ENCODE measurements at places on chromosomes 7 and 10.

GRCh38 chr10:70567603-70568002 is 34.9 kb downstream of the PRF1 start:
- DNase-seq, result no peak

GRCh38 chr10:12839941-12840611 is 161.4 kb downstream of the CCDC3 start:
- DNase-seq, result no peak

DNA sequence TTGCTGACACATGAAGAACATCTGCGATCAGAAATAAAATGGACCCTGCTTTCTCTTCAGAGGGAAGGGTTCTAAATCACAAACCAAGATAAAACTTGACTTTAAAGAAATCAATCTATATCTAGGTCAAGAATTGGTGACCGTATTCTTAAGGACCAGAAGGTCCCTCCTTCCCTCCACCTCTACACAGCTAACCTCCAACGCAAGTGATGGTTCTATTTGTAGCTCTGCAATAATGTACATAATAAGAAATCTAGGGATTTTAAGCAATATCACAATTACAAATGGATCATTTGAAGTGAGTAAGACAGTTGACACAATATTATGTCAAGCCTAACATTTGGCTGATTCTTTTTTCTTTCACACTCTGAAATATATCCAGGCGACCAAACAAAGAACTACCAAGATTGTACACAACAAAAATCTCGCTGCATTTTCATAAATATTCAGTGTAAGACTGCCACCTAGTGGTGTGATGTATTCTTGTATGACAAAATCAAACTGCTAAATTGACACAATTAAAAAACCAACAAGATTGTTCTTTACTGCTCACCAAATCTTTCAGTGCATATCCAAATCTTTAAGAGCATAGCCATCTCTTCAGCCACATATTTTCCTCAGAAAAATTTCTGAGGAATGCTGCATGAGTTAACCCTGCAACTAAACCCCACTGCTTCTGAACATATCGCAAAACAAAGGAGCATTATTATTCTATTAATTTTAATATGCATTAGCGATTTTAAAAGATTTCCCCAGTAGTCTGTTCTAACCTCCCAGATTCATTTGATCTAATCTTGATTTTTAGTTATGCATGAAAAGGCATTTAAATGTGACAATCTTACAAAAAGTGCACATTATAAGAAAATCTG is 44.5 kb downstream of the ICA1 start:
- DNase-seq, result peak; percentile 12

DNA sequence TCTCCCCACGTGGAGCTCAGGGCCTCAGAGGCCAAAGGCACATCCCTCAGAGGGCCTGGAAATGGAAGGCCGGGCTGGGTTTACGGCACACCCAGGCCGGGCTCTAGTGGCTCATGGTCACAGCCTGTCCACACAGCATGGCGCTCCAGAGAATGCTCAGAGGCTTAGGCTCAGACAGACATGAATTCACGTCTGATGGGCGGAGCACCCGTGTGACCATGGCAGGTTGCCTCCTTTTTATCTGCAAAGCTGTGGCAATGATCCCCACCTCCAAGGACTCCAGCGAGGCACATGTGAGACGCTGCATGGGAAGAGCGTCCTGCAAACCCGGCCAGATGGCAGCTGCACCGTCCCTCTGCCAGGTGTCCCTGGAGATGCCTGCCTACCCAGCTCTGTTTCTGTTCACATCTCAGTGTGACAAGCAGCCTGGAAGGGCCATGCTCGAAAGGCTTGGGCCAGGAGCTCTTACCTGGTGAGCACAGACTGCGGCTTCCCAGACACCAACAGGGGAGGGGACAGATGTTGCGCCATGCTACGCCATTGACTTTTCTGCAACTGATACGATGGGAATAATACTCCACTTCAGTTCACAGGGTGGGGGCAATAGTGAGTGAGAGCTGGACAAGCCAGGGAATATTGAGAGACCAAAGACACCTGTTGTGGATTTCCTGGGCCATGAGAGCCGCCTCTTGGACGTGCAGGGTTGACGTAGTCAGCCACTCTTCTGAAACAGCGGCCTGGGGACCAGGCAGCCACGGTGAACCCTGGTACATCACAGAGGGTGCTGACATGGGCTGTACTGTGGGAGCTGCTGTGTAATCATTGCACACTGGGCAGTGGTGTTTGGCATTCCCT is 34.4 kb upstream of the FAM20C start:
- DNase-seq, result no peak

DNA sequence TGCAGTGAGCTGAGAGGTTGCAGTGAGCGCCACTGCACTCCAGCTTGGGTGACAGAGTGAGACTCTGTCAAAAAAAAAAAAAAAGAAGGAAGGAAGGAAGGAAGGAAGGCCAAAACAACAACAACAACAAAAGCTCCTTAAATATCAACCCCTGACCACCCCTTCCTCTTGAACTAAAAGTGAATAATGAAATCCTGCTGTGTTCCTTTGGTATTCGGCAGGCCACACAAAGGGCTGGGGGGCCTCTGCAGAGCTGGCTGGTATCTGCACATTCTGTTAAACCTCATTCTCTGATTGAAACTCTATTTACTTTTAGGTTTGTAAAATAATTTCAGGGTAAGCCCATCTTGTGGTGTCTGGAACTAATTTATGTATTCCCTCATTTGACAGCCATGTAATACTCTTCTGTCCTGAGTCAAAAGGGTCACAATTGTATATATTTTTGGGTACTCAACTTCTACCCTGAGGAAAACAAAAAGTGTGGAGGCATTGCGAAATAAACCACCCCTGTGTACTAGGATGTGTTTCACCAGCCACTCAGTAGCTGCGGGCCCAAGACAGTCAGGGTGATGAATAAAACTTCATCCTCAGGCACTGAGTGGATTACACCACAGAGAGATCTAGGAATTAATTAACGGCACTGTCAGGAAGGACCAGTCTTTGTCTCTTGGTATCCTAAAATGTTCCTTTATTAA is 446.4 kb upstream of the PFKP start:
- DNase-seq, result no peak

GRCh38 chr7:106050002-106050745 is 61.9 kb downstream of the SYPL1 start:
- DNase-seq, result no peak

DNA sequence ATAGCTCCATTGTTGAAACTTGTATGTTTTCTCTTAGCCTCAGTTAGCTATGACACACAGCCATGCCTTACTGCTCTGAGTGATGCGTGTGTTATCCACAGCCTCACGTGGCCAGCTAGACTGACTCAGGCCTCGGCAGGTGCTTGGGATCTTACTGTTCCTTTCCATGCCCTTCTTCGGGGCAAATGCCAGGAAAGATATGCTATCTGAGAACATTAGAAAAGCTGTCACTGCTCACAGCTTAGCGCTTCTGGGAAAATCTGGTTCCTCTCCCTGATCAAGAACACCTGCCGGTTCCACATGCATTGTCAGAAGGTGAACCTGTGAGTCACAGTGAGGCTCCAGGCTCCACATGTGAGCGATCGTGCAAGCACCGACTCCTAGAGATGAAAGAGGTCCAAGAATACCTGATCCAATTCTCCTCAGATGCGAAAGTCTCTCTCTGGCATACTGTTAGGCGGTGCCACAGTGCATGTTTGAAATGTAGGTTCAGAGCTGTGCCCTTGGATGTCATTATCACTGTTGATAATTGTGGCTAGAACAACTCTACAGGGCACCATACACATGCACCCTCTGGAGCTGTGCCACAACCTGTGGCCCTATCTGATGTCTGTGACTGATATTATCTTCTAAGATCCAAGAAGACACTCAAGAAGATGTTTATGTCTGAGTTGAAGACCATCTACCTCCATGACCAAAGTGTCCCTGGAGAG is 247.8 kb upstream of the IGFBP3 start:
- DNase-seq, result no peak

DNA sequence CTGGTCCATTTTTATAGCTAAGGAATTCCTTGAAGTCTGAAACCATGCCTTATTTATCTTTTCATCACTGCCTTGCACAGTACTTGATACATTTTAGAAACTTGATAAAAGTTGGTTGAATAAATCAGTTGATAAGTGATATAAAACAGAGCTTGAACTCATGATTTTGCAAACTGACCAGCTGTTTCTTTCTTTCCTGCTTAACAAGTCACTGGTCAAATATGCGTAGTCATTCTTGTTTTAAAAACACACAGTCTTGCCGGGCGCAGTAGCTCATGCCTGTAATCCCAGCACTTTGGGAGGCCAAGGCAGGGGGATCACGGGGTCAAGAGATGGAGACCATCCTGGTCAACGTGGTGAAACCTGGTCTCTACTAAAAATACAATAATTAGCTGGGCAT is 6.3 kb downstream of the TPST1 start:
- DNase-seq, result no peak

DNA sequence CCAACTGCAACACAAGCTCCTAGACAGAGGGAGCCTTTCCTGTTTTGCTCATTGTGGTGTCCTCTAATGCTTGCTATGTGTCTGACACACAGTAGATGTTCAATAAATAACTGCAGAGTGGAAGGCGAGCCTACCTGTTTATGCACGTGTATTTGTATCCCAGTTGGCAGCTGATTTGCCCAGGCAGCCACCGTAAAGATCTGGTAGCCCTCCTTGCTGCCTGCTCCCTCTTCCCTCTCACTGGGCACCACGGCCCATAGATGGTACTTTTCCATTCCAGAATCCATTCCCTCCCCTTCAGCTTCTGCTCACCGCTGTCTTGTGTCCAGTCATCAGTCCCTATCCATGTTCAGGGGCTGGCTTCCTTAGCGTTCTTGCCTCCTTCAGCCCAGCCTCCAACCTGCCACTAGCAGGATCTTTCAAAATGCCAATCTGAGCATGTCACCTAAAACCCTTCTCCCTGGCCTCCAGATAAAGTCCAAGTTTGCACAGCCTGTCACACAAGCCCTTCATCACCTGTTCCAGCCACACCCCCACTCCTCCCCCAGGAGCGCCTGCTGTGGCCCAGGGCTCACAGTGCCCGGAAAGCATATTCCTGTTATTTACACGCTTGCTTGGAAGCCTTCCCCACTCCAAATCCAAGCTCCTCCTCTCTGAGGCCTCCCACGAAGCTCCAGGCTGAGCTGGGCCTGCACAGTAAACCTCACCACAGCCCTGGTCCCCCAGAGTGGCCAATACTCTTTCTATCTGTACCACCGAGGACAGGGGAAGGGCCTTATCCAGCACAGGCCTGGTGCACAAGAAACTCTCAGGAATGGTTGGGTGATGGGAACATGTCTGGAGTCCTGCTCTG is 21.0 kb downstream of the ZCCHC24 start:
- DNase-seq, result no peak

GRCh38 chr7:66641526-66641871 is 12.8 kb downstream of the KCTD7 start:
- DNase-seq, result no peak

DNA sequence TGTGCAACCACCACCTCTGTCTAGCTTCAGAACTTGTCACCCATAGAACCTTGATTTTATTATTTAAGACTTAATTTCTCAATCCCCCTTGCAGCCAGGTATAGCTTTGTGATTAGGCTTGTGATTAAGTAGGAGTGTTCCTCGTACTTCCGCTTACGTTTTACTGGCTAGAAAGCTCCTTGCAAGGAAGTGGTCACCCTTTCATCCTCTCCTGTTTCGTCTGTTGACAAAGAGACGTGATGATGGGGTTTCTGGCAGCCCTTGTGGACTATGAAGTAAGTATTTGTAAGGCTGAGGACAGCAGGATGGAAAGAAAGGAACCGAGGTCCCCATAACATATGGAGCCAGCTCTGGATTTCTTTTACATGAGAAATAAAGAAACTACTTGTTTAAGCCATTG is 86.5 kb upstream of the KDM7A start:
- no peak for DNase-seq

DNA sequence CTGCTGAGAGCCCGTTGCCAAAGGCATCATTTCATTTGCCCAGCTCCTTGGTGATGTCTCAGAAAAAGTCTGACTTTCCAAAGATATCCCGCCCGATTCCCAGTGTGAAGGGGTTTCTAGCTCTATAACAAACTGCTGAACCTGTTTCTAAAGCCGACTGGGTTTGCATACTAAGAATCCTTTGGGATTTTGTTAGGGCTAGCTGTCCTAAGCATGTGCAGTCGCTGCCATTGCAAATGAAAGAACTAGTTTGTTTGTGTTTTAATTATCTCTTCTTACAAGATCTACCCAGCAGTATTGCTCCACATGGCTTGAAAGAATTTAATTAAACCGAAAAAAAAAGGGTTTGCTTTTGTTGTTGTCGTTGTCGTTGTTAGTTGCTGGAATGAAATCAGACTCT is 476.6 kb downstream of the GATA3 start:
- no peak for DNase-seq

DNA sequence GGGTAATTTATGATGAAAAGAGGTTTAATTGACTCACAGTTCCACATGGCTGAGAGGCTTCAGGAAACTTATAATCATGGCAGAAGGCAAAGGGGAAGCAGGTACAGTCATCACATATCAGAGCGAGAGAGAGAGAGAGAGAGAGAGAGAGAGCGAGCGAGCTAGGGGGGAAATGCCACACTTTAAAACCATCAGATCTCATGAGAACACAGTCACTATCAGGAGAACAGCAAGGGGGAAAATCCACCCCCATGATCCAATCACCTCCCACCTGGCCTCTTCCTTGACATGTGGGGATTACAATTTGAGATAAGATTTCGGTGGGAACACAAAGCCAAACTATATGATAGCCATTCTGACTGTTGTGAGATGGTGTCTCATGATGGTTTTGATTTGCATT is 576.3 kb downstream of the GFRA1 start:
- DNase-seq, result no peak

DNA sequence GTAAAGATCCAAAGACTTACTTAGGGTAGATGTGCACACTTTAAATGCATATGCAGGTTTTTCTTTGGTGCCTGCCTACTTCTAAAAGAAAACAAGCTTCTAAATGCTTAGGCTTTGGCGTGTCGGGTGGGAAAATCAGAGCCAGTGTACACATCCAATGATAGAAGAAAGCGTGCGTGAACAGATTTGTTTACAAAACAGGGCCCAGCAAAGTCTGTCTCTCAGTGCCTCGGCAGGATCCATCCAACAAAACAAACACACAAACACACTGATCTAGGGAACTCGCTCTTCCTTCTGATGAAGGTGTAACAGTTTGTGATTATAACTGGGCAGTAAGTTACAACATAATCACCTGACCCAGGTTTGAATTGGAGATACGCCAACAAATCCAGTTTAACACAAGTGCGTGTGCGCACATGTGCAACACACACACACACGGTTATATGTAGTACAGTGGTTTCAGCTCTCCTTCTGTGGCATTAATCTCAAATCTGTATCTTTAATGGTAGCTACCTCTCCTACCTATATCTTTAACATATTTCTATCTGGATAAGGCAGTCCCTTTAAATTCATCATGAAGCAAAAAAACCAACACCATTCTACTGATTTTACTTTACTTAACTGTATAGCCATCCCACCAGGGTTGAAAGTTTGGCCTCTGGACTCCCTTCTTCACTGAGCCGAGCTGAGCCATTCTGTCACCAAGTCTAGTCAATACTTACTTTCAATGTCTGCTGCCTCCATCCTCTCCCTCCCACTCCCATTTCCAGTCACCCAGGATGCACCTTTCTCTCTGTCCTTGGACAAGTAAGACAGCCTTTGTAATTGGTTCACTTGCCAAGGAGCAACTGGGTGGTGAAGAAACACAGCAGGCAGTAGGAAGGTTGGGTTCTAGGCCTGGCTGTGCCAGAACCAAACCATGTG is 184.4 kb upstream of the KLF14 start:
- DNase-seq, result no peak

Data from GM12891 (cell line).